ENCODE measurements at places on chromosomes 7 and 10.

GRCh38 chr10:20778008-20778757 lies 118.9 kb downstream of the NEBL start:
- no peak for DNase-seq

GRCh38 chr10:88744002-88744401 lies 15.8 kb upstream of the LIPN start:
- no peak for DNase-seq

GRCh38 chr7:9120331-9120730 lies 686.9 kb downstream of the NXPH1 start:
- no peak for DNase-seq

DNA sequence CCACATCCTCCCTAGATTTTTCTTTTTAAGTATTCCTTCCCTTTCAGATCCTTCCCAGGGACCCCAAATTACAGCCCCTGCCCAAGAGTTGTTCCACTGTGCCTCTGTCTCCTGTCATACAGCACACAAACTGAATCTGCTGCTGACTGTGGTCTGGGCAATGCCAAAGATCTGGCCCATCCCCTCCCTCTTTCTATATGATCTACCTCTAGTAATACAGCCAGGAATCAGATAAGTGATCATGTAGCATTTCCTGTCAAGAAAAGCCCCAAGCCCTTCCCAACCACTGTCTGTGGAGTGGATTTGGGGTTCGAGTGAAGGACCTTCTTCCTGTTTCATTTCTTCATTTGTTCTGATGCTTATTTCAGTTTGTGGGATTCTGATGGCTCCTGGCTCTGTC lies 6.7 kb downstream of the STX1A start:
- DNase-seq = no peak

DNA sequence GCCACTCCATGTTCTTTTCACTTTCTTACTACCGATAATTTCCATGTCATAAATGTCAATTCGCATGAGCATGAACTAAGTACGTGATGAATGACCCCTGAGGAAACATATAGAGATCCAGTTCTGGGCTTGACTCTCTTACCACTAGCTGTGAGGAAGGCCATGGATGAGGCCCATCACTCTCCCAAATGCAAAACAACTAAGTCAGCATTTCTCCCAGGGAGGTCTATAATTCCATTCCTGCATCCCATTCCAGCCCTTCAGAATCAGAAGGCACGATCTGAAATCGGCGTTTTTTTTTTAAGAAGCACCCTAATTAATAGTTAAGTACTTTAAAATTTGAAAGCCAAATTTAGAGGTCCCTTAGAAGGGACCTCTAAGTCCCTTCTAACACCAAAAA lies 116.5 kb downstream of the CABCOCO1 start:
- no peak for DNase-seq

DNA sequence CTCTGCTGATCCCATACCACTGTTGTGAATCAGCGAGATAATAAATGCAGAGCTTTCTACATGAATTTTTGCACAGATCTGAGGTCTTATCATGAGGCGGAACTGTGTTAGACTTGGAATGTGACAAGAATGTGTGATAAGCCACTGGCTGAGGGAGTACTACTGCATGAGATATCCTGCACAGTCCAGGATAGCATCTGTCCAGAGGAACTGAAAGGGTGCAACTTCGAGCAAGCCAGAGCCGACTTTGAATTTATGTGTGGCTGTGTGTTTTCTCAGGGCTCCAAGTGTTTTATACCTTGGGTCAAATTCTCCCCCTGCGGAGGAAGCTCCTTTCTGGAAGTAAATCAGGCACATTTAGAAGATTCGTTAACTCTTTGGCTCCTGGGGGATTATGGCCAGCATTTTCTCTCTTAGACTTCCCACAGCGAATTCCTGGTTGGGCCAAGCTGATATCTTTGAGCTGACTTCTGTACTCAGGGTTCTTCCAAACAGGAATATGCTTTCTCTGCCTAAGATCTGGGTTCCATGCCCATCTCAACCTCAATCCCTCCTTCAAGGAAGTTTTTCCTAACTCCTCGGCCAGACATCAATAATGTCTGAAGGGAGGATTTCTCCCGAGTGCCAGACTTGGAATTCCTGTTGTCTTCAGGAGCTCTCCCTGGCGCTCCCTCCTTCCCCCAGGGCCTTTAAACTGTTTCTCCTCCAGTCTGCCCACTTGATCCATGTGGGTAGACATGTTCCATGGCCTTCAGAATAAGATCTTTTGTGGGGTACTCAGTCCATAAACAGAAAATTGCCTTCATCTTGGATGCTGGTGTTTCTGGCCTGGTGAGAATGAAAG lies 2.5 kb upstream of the MEST start:
- no peak for DNase-seq

DNA sequence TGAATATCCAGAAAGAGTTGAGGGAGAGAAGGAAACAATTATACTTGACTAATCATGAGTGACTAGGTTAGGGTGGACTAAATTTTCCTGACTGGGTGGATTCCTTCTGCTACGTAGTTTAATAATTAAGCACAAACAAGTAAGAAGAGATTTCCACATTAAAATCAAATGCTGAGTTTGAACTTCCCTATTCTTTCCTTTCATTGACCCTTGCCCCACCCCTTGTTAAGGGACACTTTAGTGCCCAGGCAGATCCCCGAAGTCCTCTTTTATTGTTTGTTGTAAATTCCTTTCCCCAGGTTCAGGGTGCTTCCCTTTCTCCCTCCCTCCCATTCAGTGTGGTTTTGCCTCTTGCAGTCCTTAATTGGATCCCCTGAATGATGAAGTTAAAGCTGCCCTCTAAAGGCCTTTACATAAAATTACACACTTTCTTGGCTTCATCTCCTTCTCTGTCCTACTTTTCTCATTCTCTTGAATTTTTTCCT lies 8.8 kb upstream of the SPAM1 start:
- no peak for DNase-seq

DNA sequence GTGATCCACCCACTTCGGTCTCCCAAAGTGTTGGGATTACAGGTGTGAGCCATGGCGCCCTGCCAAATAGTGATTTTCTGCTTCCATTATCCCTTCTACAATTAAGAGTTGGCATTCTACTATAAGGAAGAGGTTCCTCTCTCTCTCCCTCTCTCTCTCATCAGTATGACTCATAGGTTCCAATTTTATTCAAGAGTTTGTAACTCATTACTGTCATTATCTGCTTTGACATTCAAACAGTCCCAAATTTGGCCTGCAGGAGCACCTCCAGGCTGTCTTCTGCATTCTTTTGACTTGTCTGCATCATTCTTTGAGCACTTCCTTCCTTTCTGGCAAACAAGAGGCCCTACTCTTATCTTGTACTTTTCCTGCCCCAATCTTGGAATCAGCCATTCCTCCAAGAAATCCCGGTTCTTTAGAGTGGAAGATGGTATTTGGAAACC lies 33.2 kb upstream of the CALU start:
- no peak for DNase-seq

DNA sequence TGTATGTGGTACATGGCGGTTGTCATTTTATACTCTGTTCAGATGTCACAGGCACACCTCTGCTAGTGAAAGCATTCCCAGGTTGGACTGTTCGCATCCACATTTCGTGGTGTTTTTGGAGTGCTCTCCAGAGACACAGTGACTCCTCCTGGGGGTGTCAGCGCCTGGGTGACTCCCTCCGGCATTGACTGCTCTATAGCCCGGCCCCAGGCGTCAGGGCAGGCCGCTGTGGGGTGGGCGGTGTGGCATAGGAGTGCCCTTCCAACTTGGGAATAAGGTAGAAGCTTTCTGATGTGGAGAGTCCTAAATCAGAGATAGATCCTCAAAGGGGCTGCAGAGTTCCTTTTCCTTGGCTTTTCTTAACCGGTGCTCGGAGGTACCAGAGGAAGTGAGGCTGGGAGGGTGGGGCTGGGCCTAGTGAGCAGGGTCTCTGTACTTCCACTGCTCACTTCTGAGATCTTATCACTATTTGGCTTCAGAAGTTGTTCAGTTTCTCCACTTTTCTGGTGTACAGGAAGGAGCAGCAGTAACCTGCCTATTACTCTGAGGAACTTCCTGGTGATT lies 32.3 kb downstream of the CCNY start:
- DNase-seq = no peak

DNA sequence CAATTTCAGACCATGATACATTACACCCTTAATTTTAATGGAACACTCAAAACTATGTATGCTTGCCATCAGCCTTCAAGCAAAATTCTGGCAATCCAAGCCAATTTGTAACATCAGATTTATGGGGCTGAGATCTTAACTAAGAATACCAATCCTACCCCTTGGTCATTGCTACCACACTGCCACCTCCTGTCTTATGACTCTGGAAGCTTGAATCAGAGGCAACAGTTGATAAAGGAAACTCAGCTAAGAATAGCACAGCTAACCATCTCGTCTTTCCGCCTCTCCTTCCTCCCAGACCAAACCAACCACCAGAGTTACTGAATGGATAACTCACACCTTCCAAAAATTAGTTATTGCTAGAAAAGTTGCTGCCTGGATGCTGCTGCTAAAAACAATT lies 7.4 kb downstream of the IGF2BP3 start:
- no peak for DNase-seq

DNA sequence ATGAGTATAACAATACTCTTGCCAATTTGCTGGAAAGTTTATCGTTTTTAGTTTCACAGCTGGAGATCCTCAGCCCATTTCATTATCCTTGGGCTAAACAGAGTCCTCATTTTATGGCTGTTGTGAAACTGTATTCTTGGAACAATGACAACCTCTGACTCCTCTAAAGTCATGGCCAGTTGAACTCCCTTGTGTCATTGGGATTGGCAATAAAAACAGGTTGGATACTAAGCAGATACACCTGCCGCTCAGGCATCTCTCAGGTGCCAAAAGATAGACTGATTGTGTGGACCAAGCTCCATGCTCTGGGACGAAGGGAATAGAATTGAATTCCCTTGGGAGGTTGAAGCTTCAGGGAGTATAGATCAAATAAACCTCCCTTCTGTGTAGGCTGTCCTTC lies 182.2 kb downstream of the WDR11 start:
- DNase-seq = no peak

- no peak for DNase-seq
Observed at GRCh38 chr7:127667759-127668530, 16.0 kb downstream of the SND1 start.

DNA sequence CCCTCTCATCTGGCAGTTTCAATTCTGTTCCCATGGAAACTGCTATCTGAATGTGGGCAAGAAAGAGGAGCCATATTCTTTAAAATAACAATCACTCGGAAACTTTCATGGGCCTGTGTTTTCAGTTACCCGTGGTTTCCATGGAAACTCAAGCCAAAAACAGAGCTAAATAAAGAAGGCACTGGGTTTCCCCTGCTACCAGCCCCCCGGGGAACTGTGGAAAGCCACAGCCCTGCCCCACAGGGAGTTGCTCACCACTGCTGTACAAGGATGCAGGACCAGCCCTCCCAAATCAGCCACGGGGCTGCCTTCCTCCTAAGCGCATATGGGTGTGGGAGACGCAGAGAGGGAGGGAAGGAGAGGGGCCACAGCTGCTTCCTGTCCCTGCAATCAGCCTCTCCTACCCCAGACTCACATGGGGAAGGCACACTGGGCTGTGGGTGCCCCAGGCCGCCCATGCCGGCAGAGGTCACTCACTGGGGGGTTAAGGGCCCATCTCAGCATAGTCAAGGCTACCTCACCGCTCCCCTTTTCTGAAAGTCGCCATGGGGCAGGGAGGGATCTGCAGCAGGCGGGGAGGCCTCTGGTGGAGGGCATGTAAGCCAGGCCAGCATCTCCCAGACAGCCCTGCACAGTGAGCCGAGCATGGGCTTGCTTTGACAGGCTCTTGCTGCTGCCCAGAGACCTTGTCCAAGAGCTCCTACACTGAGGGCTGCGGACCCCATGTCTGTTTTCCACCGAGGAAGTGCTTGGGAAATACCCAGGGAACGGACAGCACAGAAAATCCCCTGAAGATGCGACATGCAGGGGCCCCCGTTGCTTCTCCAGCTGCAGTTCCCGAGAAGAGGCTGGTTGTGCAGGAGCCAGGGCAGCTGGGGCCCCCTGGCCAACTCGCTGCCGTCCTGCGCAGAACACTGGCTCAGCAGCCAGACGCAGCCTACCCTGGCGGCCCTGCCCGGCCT lies 157.3 kb upstream of the PPP2R2D start:
- no peak for DNase-seq

DNA sequence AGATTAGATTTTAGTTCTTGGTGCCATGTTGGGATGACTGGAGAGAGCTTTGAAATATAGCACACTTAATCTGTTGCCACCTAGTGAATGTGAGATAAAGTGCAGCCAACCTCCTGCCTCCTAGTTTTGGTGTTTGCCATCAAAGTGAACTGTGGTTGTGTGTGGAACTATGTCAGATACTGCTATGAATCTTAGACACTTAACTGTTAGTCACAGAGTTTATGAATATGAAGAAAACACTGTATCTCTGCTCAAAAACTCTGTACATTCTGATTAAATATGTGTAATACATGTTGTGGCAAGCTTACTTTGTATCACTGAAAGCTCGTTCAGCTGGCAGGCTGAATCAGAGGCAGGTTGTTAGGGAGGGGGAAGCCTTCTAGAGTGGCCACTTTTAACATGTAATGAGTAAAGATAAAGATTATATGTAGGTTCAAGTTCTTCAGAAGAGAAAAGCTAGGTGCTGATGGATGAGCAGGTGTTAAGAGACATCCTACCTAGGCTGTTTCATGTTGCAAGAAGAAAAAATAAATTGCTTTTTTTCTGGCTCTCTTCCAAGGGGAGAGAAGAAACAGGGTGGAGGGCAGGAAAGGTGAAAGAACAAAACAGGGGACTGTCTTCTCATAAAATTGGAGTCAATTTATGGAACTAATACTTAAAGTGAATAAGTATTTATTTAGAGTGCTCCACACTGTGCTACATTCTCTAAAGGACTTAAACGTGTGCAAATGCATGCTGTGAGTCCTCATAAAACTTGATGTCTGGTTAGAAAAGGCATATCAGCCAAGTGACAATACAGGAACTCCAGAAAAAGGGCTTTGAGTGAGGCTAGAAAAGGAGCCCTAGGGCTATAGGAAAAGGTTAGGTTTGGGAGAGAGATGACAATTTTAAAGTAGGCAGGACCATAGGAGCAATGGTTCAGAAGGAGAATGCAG lies 14.1 kb upstream of the LAMB1 start:
- no peak for DNase-seq

DNA sequence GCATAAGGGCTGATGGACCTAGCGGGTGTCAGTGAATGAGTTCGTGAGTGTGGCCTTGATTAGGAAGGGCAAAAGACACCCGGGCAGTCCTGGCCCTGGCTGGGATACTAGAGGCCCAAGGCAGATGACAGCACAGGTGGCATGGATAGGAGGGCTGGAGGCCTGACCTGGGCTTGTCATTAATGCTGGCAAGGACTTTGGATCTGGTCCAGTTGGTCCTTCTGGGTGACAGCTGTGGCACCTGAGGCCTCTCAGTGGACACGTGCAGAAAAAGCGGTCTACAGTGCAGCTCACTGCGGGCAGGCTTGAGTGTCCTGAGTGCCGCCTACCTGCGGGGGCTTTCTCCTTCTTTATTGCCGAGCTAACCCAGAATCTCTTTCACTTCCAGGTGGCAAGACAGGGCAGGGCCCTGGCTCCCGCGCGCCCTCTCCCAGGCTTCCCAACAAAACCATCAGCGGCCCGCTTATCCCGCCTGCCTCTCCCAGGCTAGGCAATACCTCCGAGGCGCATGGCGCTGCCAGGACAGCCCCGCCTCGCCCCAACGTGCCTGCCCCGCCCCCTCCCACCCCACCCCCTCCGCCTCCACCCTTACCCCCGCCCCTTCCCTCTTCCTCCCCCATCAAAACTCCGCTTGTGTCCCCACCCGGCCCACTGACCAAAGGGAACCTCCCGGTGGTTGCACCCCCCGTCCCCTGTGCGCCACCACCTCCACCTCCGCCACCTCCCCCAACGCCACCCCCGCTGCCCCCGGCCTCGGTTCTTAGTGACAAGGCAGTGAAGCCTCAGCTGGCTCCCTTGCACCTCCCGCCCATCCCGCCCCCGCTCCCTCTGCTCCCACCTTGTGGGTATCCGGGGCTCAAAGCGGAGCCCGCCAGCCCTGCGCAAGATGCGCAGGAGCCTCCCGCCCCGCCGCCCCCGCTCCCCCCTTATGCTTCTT lies 77.4 kb downstream of the WIPF3 start:
- no peak for DNase-seq
